CD4-positive, alpha-beta T cell treated with Interleukin-15 for 4 hours (primary cell): ENCODE measurements at places on chromosomes 2 and 18.

- DNase-seq = no peak
Observed at GRCh38 chr2:60366135-60366712, 187.2 kb downstream of the BCL11A start.

DNA sequence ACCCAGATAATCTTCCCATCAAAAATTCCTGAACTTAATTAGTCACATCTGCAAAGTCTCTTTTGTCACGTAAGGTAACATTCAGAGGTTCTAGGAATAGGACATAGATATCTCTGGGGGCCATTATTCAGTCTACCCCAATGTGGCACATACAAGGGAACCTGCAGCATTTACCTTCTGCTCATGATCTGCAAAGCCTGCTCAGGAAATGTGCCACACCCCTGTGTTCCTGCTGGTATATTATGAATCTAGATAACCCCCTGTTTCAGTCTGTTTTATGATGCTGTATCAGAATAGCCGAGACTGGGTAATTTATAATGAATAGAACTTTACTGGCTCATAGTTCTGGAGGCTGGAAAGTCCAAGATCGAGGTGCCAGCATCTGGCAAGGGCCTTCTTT, 103.5 kb downstream of the ARL4C start:
- DNase-seq = peak; percentile 39

DNA sequence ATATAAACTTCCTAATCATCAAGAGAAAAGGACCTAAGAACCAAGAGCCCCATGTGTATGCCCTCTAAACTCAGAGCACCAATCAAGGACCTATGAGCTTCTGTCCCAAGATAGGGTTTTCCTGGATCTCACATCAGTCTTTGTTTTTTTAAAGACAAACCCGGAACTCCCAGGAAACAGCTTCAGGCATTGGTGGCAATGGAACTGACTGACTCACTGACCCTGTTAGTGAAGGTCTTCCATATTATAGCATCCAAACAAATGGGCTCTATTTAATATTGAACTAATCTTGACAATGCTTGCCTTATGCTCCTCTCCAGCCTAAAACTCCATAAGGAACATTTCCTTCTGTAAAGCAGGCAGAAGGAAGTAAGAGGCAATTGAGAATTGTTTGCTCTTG, 63.5 kb upstream of the RPE start:
- no peak for DNase-seq

DNA sequence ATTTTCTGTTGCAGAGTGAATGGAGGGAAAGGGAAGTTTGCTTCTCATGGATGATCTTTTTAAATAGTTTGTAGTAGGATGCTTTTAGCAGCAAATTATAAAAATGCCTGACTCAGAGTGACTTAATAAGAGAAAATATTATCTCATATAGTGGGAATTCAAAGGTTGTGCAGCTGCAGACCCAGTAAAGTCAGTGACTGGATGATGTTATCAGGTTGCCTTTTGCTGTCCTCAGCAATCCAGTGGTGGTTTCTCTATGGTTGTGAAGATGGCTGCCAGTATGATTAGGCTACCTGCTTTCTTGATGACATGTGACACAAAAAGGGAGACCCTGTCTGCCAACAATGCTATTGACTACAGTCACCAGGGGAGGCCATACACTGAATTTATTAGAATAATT, 184.8 kb downstream of the DIS3L2 start:
- DNase-seq = no peak

DNA sequence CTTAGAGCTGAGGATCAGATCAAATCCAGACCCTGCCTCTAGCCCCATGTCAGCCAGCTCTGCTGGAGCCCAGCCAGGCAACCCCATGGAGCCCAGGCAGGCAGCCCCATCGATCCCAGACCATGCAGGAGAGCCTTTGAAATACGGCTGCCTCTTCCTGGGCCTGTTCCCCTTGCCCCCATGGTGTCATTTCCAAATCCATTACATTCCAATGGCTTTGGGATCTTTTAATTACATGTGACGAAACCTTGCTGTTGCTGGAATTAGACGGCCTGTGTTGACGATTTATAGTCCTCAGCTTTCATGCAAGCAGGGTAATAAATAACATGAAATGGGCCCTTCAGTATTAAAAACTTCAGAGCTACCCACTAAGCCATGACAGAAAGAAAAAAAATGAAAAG, 75.8 kb upstream of the SLC14A2 start:
- DNase-seq = no peak

DNA sequence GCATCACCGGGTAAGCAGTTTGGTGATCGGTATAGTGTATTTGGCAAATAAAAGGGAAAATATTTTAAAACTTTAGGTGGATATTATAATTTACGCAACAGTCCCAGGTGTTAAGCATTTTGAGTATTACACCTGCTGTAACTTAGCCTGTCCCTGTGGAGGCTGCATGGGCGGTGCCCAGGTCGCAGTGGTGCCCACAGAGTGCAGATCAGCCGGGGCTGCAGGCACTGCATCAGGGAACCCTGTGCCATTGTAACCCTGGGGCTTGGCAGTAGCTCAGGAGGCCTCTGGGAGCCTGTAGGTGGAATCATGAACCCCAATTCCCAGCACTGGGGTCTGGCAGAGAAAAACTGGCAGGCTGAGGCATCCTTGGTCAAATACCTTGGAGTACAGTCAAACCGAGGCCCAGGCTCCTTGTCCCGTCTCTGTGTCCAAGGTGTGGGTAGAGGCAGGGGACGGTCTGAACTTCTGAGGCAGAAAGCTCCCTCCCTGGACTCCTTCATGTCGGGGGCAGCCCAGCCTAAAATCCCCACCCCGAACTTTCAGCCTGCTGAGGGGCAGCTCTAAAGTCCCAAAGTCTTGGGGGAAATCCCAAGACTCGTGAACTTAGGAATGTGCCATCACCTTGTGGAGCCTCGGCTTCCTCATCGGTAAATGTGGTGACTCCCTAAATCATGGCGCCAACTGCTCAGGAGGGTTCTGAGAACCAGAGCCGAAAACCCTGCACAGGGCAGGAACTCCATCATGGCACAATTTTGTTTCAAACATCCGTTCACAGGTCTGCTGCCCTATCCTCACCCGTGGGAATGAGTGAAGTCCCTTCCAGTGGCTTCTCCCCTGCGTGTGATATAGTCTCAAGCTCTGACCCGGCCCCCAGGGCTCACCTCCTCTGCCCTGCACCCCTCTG, 85.7 kb downstream of the INHBB start:
- DNase-seq = no peak

DNA sequence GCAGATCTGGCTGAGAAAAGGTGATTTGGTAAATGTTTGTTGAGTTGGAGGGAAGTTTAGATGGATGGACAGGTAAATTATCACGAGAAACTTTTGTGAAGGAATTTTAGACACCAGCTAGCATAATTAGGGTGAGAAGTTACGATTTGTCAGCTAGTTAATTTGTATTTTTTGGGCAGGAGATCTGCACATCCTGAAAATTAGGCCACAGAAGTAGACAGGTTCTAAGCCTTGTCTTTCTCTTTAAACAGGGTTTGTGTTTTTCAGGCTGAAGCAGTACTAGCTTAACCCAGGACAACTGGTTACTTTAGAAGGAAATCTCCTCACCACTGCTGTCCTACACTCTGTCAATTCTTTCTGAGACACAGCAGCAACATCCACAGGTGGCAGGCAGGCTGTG, 49.1 kb downstream of the DDX1 start:
- no peak for DNase-seq

DNA sequence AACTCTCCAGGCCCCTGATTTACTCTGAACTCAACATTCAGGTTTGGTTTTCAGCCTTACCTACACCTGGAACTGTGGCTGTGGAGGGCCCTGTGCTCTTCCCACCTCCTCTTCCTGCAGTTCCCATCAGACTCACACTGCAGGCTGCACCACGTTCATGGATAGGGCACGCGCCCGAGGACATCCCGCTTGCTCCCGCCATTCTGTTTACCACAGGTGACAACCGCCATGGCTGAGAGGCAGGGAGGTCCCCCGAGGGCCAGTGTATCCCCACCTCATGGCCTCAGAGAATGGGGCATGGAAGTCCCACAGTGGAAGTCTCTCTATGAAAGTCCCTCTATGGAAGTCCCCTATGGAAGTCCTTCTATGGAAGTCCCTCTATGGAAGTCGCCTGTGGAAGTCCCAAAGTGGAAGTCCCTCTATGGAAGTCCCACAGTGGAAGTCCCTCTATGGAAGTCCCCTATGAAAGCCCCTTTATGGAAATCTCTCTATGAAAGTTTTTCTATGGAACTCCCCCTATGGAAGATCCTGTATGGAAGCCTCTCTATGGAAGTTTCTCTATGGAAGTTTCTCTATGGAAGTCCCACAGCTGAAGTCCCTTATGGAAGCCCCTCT, 358.4 kb upstream of the SALL3 start:
- no peak for DNase-seq

- DNase-seq = no peak
Observed at GRCh38 chr2:70458661-70459060, 95.0 kb downstream of the TGFA start.

GRCh38 chr2:43787895-43788294, 14.1 kb downstream of the DYNC2LI1 start:
- DNase-seq = no peak

DNA sequence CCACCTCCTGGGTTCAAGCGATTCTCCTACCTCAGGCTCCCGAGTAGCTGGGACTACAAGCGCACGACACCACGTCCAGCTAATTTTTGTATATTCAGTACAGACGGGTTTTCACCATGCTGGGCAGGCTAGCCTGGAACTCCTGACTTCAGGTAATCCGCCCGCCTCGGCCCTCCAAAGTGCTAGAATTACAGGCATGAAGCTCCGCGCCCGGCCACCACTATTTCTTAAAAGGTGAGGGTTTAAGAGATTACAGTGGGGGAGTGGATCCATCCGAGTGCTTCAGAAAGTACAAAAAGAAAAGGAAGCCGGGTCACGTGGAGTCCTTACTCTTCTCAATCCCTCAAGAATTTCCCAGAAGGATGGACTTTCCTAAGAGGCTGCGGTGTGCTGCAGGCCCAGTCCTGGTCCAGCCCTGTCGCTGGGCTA, 146.9 kb downstream of the ANKRD44 start:
- no peak for DNase-seq

GRCh38 chr2:69755862-69756467, 14.0 kb downstream of the ANXA4 start:
- no peak for DNase-seq

DNA sequence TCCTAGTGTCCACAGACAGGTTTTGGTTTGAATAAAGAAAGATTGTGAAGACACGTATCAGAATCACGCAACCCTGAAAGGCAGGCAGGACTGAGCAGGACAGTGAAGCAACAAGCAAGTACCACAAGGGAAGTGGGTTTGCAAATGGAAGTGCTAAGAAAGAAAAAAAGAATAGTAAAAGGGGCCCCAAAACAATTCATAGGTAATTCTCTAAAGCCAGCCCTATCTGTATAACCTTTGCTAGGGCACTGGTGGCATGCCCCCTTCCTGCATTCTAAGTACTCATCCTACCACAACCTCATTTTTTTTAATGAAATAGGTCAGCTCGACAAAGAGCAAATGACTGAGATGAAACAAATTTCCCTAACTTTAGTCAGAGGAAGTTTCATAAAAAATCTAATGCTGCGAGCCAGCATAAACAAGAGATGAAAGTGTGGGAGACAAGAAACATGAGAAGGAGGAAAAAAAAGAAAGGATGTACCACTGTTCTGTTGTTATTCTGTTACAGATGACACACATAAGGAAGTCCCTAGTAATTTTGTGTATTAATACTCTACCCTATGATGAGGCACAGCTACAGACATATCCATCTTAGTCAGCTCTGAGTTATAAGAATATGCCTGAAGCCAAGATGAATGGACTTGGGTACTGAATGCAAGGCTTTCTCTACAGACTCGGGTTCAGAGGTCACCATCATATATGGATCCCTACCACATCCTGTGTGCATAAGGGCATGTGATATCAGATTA, 32.2 kb downstream of the IKZF2 start:
- DNase-seq = peak; percentile 46

GRCh38 chr2:40144022-40144421, 307.9 kb downstream of the SLC8A1 start:
- DNase-seq = no peak

GRCh38 chr2:143685421-143686078, 556.3 kb downstream of the ARHGAP15 start:
- DNase-seq = no peak

DNA sequence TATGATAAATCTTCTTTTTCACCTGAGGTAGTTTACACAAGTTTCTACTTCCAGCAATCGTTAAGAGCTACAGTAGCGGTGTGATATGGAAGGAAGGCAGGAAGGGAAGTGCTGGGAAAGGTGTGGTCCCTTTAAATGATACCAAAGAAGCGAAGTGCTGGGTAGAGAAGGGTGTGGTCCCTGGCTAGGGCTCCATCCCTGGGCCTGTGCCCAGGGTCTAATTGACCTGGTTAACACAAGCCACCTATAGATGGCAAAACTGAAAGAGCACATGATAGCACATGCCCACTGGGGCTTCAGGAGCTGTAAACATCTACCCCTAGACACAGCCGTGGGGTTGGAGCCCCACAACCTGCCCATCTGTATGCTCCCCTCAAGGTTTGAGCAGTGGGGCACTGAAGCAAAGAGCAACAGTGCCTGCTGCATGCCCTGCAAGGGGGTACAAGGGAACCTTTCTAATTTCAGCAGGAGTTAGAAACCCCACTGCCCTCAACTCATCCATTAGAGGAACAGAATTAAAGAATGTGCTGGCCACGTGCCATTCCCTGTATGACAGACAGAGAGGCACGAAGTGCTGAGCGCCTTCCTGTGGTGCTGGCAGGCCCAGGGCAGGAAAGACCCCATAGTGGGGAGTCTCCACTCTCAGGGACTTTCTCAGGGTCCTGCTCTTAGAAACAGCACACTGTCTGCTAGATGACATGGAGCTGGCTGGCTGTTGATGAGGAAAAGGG, 153.1 kb upstream of the LMAN1 start:
- no peak for DNase-seq

DNA sequence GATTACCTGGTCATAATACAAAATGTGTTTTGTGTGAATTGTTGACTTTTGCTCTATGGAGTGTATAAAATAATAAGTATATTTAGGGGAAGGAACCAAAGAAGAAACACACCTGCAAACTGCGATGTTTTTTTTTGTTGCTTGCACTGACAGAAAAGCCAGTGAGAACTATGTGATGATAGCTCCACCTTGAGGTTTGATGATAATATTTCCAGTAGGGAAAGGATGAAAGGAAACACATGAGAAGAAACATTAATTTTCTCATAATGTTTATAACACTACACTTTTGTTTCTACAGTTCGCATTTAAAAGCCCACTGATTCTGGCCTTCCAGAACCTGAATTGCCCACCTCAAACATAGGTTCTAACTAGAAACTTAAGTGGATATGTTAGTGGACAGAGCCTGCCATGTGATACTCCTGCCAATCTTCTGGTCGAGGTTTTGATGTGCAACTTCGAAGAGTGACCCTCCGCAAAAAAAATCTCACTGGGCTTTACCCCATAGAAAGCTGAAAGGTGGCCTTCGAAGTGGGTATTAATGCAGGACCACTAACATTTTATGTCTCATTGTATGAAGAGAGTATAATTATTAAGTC, 476.4 kb upstream of the SPHKAP start:
- no peak for DNase-seq

GRCh38 chr18:35841283-35841682, 131.2 kb upstream of the RMP24 start:
- DNase-seq = no peak

DNA sequence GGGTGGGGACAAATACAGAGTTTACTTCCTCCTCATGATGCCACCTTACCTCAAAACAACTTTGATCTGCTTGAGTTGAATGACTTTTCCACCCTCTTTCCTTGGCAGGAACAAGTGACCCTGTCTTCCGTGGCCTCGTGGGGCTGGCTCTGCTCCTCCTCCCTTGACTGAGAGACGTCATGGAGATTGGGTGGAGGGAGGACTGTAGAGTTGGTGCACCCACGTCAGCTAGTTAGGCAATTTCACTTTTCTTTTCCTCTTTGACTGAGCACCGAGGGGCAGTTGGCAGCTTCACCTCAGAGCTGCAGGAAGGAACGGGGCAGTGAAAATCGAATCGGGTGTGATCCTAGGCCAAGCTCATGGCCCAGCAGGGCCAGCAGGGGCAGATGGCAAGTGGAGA, at the start of gene SP140:
SP140 (plus strand) TSS at position 251 of the 400 bp plus-strand sequence; CDS start at position 360, 109 bp downstream.
- DNase-seq = peak; percentile 79
